ENCODE measurements at places on chromosomes 7 and 10. TPM values are rescaled to one million over a fixed set of nuclear protein-coding genes. Genes with fewer than 3 reads are reported as not detected.

Gene CLDN3
- 13.6 TPM for total RNA-seq

Gene ZNF503
- total RNA-seq = 86.7 TPM

Gene ADAM12
- total RNA-seq = 5.2 TPM

Gene IQCE
- 25.7 TPM for total RNA-seq

Gene PIP
- total RNA-seq = not detected

DNA sequence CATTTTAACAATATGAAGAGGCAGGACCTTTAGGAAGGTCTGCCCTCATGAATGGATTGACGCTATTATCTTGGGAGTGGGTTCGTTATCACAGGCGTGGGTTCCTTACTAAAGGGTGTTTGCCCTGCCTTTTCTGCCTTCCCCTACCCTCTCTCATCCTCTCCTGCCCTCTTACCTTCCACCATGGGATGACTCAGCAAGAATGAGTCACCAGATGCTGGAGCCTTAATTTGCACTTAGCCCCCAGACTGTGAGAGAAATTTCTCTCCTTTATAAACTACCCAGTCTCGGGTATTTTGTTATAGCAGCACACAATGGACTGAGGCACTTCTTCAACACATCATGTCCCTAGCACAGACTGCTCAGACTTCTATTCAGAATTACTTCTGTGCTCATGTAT is 31.4 kb upstream of the ZNF32 start:
- H3K4me1 ChIP-seq = no peaks in the 10 kb centered on the region
- H3K27ac ChIP-seq = no peak overlapping the region
- DNase-seq = no peak
- peaks cover 30% of the 10 kb centered on the region for H3K27me3 ChIP-seq
- H3K4me3 ChIP-seq = no peak overlapping the region

DNA sequence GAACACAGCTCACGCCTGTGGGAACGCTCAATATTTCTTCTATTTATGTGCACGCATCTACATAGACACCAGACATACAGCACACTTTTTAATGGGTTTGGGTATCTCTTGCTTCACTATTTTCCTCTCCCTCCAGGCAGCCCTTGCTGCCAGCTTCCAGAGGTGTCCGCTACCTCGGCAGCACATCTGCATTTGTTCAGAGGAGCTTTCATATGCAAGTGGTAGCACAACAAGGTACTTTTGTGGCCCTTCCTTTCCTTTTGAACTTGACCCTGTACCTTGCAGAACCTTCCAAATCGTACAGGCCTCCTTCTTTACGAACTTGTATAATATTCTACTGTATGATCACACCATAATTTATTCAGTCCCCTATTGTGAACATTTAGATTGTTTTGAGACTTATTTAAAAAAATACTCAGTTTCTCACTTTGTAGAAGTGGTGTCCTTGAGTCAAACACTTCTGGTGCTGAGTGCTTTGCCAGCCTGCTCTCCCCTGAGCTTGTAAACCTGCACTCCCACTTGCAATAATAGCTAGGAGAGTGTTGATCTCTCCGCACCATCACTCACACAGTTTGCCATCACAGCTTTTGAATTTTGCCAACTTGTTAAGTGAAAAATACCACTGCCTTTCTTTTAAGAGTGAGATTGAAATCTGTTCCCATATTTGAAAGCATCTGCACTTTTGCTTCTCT is 106.0 kb upstream of the ZNF32 start:
- H3K27ac ChIP-seq = no peak overlapping the region
- DNase-seq = no peak
- no peaks in the 10 kb centered on the region for H3K27me3 ChIP-seq
- peaks cover 4% of the 10 kb centered on the region for H3K4me1 ChIP-seq

GRCh38 chr7:78594156-78594555 is 795.6 kb downstream of the PHTF2 start:
- H3K27ac ChIP-seq = no peak overlapping the region
- no peak overlapping the region for H3K4me3 ChIP-seq
- peaks cover 4% of the 10 kb centered on the region for H3K36me3 ChIP-seq
- peaks cover 5% of the 10 kb centered on the region for H3K27me3 ChIP-seq
- H3K4me1 ChIP-seq = no peaks in the 10 kb centered on the region

DNA sequence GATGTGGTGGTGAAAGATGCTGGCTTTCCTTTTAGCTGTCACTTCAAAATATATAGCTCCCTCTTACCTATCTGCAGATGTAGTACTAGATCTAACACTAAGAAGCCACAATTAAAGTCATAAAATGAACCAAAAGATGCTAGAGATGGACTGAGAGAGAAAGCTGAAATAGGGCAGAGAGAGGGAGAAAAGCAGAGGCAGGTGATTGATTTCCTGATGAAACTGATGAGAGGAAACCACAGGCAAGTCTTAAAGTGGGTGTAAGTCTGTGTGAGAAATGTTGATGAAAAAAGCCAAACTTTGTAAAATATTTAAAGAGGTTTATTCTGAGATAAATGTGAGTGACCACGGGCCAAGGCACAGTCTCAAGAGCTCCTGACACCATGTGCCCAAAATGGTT is 194.3 kb upstream of the MBL2 start:
- no peaks in the 10 kb centered on the region for H3K36me3 ChIP-seq
- no peak overlapping the region for H3K27ac ChIP-seq
- peaks cover 9% of the 10 kb centered on the region for H3K4me1 ChIP-seq
- no peaks in the 10 kb centered on the region for H3K27me3 ChIP-seq
- DNase-seq = no peak
- H3K4me3 ChIP-seq = no peak overlapping the region

GRCh38 chr10:49174926-49175500 is 13.2 kb downstream of the TMEM273 start:
- H3K4me1 ChIP-seq = peaks cover 4% of the 10 kb centered on the region
- peaks cover 3% of the 10 kb centered on the region for H3K27me3 ChIP-seq
- no peak overlapping the region for H3K27ac ChIP-seq
- H3K36me3 ChIP-seq = no peaks in the 10 kb centered on the region
- H3K4me3 ChIP-seq = no peak overlapping the region

DNA sequence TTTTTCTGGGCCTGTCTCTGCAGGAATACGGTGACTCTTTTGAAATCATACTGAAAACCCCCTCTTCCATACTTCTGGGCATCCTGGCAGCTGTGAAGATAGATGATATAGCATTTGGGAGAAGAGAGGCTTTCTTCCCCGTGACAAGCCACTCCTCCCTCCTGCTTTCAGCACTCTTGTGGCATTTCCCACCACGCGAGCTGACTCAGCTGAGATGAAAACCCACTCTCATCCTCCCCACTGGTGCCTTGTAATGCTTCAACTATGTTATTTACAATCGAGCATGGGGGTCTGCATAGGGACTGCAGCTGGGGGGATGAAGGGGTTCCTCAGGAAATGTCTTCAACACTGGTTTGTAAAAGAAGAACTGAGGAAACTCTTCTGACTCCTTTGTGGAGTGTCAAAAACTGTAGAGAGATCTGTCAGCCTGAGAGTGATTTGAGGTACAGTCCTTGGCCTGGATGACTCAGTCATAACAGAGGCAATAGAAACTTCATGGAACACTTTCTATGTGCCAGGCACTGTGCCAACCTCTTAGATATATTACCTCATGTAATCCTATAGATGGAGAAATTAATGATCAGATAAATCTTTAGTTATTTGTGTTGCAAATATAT is 1.7 kb upstream of the TBATA start:
- H3K27ac ChIP-seq = no peak overlapping the region
- no peaks in the 10 kb centered on the region for H3K4me1 ChIP-seq
- no peak for DNase-seq

- no peak overlapping the region for H3K27ac ChIP-seq
- H3K4me1 ChIP-seq = no peaks in the 10 kb centered on the region
Measured at GRCh38 chr7:29749701-29750321, 56.5 kb upstream of the WIPF3 start.

GRCh38 chr10:75530299-75530698 is 98.9 kb downstream of the LRMDA start:
- no peaks in the 10 kb centered on the region for H3K36me3 ChIP-seq
- peaks cover 14% of the 10 kb centered on the region for H3K4me1 ChIP-seq
- no peak for DNase-seq
- peaks cover 48% of the 10 kb centered on the region for H3K27me3 ChIP-seq

Data from type B pancreatic cell (in vitro differentiated cells).